Posterior vena cava (tissue), 2 donors: ENCODE measurements at places on chromosomes 3 and 15.

GRCh38 chr3:136928240-136928639, 29.5 kb upstream of the IL20RB start:
- DNase-seq = no peak

GRCh38 chr3:127141921-127142730, 50.8 kb upstream of the PRR23E start:
- no peak for DNase-seq

- DNase-seq = no peak
Observed at GRCh38 chr3:57700737-57701136, 7.9 kb upstream of the DENND6A start.

DNA sequence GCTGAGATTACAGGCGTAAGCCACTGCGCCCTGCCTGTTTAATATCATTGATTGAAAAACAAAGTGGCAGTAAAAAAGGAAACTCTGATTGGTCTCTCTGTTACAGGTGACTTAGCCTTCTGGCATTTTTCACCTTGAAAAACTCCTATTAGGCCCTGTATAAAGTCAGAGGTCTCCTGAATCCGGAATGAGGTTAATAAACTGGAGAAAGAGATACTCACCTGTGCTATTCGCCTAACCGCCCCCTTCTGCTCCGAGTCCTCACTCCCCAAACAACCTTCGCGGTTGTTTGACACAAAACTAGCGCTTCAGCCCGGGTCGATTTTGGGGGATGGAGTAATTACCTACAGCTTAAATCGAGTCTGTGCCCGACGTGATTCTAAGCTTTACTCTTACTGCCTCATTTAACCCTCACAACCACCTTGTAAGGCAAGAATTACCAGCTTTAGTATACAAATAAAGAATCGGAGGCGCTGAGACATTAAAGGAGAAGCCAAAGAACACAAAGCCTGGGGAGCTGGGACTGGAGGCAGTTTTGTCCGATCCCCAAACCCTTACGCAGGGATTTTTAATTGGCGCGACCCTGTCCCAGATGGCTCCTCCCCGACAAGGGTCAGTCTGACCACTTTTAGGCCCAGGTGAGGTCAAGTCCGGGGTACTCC, 441 bp downstream of the CEP70 start:
- DNase-seq = no peak

GRCh38 chr15:94791008-94791407, 559.6 kb downstream of the MCTP2 start:
- no peak for DNase-seq

GRCh38 chr15:79454063-79454462, 21.9 kb downstream of the MINAR1 start:
- no peak for DNase-seq

DNA sequence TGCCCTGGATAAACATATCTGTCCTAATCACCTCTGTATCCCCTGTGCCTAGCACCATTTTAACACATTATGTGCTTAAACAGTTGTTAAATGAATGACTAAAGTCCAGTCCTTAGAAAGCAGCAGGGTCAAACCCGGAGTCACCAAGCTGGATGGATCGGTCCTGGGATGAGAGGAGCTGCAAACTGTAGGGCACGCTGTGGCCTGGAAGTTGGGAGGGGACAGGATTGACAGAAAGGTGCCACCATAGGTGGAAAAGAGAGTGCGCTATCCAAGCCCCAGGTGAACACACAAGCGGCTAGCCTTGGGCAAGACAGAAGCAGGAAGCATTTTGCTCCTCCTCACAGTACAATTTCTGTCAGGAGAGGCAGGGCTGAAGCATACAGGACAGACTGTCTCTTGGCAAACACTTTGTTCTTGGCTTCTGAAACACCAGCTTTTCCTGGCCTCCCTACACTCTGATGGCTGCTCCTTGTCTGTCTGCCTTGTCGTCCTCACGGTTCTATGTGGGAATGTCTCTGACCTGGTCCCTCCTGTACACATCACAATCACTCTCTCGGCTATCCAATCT, 48.4 kb upstream of the KY start:
- no peak for DNase-seq

GRCh38 chr15:98943051-98943508, 64.5 kb downstream of the PGPEP1L start:
- DNase-seq = no peak

- DNase-seq = no peak
Observed at GRCh38 chr15:91887921-91888373, 34.4 kb downstream of the SLCO3A1 start.

DNA sequence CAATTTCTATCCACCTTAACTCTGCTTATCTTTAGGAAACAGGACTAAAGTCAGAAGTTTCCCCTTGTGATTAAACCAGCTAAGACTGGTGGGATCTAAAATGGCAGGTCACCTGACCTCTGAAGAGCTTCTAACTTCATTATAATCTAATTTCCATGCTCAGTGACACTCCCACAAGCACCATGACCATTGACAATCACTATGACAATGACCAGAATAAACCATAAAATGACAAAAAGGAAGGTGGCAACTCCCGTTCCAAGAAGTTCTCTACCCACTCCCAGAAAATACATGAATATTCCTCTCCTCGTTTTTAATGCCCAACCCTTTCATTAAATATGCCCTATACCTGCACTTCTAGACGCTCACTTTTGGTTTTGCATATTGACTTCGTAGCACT, 471.2 kb upstream of the CCDC54 start:
- DNase-seq = no peak

DNA sequence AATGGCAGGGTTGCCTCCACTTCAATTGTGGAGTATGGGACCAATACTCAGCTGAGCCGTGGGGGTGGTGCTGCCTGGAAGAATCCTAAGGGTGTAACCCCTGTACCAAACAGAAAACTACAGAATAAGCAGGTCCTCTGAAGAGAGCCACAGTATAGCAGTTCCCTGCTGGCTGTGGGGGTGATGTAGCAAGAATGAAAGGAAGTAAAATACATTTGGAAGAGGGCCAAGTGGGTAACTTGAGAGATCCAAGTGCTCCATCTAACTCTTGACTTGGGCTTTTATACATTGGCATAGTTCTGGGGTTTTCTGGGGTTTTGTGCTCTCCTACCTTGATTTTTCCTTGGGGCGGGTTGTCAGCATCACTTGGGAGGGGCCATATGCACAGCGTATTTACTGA, 341.4 kb downstream of the OTOL1 start:
- no peak for DNase-seq
